ENCODE measurements at places on chromosomes 2 and 18. TPM values are rescaled to one million over a fixed set of nuclear protein-coding genes. Genes with fewer than 3 reads are reported as not detected.

GRCh38 chr2:49954059-49954458, 799.7 kb upstream of the FSHR start:
- no peak for DNase-seq

DNA sequence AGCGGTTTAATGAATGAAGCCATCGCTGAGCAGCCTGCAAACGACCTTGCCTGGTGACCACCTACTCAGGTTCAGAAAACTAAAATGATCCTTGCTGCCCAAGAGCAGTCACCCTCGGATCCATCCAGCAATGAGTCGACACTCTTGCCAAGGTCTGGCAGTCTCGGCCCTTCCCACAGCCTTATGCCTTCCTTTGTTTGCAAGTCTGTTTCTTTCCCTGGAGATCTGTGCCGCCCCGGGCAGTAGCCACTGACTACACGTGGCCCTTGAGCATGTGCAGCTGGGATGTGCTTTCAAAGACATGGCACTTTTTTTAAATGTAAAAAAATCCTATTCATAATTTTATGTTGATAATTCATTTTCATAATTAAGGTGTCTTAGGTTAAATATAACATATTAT, 37.2 kb upstream of the SLC35G4 start:
- DNase-seq: no peak

DNA sequence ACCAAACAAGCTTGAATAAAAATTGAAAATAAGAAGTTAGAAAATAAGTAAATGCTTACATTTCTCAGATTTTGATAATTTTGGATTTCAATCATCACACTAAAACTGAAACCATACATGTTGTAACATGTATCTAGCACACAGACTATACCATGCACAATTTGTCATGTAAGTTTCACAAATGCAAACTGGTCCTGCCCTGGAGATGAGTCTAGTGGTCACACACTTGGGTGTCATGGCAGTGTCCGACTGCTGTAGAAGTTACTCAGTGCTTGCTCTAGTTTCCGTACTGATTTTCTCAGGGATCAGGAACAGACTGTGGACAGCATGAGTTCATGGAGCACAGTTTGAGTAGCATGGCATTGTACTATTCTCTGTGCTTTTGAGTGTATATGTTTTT, 182.9 kb upstream of the RMP24 start:
- no peak for DNase-seq

DNA sequence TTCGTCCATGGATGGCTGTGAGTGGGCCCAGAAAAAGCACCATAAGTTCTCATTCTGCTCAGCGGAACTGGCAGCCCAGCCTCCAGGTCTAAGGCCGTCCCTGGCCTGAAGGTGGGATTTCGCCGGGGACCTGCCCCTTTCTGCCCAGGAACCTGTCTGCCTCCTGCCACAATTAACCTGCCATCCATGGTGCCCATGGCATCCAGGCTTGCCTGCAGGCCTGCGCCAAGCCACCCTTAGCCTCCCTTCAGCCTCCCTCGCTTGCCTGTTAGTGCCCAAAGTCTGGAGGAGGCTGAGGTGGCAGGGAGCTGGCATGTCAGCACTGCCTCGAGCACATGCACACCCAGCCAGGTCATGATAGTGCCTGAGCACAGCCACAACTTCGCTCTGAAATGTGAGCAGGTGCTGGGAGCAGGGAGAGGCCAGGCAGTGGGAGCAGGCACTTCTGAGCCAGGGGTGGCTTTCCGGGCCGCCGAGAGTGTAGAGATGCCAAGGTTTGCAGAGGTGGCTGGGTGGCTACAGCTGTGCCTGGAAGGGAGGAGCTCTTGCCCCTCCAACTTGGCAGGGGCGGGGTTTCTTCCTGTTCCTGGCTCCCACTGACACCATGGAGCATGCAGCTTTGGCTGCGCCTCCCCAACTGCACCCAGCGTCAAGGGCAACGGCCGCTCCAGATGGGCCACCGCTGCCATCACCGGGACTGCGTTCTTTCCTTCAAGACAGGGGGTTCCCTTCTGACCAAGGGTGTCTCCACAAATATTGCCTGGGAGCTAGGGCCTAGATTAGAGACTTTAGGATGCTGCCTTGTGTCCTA, 648.9 kb upstream of the VRK2 start:
- DNase-seq: no peak

- no peak for DNase-seq
Measured at GRCh38 chr18:74857901-74858300, 260.2 kb downstream of the ZNF407 start.

The PLB1 gene
- 2.7 TPM for total RNA-seq

GRCh38 chr2:69703189-69703588, 38.7 kb upstream of the ANXA4 start:
- DNase-seq: no peak

DNA sequence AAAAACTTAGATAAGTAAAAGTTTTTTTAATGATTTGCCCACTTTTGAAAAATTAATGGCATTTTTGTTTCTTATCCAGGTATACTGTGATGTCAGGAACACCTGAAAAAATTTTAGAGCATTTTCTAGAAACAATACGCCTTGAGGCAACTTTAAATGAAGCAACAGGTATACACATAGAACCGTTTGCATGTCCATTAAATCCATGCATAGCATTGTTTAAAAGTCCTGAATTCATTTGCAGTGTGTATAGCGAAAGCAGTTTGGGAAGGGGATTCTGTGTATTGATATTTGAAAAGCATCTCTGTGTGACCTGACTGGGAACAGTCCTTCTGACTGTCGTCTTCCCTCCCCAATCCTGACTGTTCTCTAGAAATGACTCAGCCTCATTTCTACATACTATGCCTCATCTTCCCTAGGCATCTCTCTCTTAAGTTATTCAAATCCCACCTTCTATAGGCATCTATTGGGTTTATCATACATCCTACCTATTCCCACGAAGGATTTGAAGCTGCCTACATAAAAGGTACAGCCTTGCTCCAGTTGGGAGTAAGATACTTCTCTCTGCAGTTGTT, 79.2 kb upstream of the MAP3K20 start:
- no peak for DNase-seq

GRCh38 chr2:62923242-62923641, 127.4 kb upstream of the OTX1 start:
- DNase-seq: no peak

The SPC25 gene
- not detected for total RNA-seq

The ST8SIA3 gene
- 0.08 TPM for total RNA-seq

The DLGAP1 gene
- 1.4 TPM for total RNA-seq

DNA sequence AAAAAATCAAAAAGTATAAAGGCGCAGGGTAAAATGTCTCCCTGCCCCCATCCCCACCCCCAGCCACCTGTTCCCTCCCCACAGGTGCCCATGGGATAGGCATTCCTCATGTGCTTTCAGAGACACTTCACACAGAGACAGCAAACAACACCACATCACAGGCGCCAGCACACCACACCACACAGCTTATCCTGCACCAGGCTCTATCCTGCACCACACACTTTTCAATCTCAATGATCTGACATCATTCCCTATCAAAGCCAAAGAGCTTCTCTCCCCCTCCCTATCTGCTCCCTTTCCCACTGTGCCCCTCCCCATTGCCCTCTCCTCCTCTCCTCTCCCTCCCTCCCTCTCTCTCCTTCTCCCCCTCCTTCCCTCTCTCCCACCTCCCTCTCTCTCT, 15.5 kb downstream of the FAM178B start:
- DNase-seq: no peak

The UGT1A4 gene
- total RNA-seq: not detected

DNA sequence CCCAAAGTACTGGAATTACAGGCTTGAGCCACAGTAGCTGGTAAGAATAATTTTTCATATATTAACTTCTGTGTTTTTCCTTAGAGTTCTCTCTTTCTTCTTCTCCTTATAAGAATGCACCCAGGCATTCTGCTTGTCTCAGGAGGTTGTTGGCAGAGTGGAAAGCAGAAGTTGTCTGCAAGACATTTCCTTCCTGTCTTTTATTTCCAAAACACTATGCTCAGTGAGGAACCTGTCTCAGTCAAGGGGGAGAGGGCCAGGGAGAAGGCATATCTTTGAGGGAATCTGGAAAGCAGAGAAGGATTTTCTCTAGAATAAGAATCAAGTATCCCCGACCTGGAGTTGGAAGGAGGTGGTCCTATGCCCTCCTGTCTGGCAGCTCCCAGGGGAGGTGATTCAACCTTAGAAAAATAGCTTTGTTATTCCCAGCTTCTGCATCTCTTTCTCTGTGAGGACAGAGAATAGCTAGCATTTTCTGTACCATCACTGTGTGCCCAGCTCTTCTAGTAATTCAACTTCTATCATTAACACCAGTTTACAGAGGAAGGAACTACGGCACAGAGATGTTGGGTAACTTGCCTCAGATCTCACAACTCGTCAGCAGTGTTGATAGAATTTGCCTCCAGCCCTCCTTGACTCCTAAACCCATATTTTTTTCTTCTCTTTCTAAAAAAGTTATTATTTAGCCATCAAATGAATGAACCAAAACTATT, 3.8 kb upstream of the LPIN2 start:
- DNase-seq: no peak

The NFE2L2 gene
- total RNA-seq: 121 TPM

DNA sequence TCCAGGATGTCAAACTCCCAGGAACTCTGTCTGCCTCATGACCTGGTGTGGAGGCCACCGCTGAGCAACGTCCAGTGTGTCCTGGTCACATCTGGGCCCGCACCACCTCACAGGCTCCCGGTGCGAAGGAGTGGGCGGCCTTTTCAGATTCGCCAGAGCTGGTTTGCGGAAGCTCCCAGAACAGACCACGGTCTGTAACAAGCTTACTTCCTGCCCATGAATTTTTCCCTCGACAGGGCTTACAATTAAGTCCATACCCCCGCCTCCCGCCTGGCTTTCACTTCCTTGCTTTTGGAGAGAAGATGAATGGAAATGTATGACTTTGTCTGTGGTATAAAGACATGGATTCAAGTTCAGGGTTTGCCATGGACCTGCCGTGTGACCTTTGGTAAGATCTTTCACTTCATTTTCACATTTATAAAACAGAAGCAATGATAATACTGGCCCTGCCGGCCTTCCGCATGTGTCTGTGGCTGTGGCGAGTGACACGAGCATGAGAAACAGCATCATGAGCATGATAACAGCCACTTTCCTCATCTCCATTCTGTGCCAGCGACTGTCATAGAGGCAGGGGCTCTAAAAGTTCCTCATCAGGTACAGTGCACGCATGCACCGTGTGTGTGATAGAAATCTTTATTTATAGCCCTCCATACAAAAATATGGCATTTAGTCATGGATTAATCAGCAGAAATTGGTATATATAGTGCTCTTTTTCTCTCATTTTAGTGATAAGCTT, 31.0 kb upstream of the KCNF1 start:
- no peak for DNase-seq
